ENCODE measurements at places on chromosomes 11 and 22.

GRCh38 chr22:23393721-23394320, 186.3 kb downstream of the IGLL1 start:
- no peak for DNase-seq

DNA sequence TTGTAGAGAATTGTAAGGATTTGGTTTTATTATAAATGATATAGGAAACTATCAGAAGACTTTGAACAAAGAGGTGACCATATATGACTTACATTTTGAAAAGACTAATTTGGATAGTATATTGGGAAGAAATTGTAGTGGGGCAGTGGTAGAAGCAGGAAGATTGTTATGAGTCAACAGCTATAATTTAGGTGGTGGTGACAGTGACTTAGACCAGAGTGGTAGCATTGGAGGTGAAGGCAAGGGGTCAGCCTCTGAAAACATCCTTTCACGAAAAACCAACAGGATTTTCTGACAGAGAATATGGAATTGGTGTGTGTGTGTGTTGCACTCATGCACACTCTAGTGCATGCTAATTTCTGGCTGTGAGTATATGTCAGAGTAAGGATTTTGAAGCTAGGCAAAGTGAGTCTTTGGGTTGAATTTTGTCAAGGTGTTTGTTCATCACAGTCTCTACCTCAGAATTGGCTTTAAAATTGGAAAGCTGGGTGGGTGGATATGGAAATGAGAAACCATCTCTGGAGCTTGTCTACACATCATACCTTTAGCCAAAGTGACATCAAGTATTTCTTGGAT, 8.2 kb upstream of the HBE1 start:
- no peak for DNase-seq

GRCh38 chr11:35487532-35488078, 37.8 kb downstream of the PAMR1 start:
- peak; percentile 13 for DNase-seq

DNA sequence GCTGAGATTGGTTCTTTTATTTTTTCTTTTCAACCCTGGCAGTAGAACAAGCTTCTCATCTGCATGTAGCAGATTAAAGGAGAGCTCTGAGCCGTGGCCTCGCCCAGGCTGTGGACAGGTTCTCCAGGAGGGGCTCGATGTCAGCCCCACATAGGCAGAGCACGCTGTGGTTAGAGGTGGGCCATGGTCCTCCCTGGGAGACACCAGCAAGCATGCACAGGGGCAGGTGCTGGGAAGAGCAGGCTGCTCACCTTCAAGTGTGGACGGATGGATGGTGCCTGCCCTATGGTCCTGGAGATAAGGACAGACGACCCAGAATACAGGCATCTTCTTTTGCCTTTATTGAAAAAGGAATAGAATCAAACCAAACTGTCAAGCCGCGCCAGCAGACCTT, 634.8 kb downstream of the BRD1 start:
- no peak for DNase-seq

- DNase-seq = no peak
These were observed 34.8 kb upstream of the EXPH5 start for GRCh38 chr11:108628326-108628725.

DNA sequence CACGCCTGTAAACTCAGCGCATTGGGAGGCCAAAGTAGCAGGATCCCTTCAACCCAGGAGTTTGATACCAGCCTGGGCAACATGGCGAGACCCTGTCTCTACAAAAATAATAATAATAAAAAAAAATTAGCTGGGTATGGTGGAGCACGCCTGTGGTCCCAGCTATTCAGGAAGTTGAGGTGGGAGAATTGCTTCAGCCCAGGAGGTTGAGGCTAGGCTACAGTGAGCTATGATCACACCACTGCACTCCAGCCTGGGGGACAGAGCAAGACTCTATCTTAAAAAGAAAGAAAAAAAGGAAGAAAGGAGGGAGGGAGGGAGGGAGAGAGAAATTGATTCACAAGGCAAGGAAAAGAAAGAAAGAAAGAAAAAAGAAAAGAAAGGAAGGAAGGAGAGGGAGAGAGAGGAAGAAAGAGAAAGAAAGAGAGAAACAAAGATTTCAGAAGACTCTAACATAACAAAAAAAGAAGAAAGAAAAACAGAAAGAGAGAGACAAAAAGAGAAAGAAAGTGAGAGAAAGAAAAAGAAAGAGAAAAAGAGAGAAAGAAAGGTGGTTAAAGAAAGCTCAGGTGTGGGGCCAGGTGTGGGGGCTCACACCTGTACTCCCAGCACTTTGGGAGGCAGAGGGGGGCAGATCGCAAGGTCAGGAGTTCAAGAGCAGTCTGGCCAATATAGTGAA, 37.3 kb upstream of the MYH9 start:
- no peak for DNase-seq

DNA sequence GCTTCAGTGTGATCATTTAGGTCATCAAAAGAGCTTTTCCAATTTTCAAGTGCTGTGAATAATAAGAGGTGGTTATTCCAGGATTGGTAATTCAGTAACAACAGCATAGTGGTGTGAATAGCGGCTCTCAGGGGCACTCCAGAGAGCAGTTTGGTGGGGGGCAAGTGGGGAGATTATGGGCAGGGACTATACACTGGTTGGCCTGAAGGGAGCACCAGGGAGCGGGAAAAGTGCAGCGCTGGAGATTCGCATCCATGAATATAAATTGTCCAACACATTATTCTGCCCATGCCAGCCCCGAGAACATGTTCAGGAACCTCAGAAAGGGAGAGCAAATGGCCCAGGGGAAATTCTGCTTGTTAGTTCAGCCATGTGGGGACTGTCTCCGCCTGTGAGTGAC, 37.9 kb downstream of the OR6Q1 start:
- no peak for DNase-seq

- DNase-seq = no peak
These were observed 3.0 kb downstream of the FBXO7 start for GRCh38 chr22:32477596-32477995.

DNA sequence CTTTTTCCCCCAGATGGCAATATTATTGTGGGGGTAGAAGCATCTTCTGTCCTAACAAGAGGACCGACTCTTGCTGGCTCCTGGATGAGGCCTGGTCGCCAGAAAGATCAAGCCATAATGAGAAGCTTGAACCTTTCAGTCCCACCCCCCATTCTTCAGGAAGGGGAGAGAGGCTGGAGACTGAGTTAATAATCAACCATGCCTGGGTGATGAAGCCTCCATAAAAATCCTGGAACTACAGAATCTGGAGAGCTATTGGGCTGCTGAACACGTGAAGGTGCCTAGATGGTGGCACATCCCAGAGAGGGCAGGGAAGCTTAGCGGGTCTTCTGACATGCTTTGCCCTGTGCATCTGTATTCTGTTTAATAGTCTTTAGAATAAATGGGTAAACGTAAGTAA, 16.3 kb downstream of the AP5B1 start:
- DNase-seq = no peak

DNA sequence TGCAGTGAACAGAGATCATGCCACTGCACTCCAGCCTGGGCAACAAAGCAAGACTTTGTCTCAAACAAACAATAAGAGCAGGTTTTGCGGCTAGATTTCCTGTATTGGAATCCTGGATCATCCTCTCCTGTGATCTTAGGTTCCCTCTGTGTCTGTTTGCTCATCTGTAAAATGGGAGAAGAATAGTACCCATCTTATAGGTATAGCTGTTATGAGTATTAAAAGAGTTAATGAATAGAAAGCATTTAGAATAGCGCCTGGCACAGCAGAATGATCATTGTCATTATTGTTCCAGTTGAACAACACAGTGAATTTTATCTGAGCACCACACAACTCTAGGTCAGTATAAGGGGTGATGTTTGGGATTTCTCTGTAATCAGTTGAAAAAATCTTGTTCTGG, 10.8 kb downstream of the MARK2 start:
- DNase-seq = no peak

DNA sequence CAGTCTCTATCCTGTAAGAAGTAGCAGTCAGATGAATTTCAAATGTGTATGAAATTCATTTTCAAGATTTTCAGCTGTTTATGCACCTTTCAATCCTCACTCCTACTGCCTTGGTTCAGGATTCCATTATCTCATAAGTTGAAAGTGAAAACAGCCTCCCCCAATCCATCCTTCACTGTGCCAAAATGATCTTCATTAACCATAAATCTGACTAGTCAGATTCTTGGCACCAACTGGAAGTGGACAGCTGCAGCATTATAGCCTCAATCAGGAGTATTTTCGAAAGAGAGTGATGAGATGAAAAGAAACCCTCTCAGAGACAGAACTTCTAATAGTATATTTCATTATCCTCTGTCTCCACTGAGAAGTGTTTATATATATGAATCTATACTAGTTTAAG, 365.3 kb upstream of the PDGFD start:
- DNase-seq = no peak

GRCh38 chr22:32535531-32536190, 61.0 kb downstream of the FBXO7 start:
- DNase-seq = no peak

DNA sequence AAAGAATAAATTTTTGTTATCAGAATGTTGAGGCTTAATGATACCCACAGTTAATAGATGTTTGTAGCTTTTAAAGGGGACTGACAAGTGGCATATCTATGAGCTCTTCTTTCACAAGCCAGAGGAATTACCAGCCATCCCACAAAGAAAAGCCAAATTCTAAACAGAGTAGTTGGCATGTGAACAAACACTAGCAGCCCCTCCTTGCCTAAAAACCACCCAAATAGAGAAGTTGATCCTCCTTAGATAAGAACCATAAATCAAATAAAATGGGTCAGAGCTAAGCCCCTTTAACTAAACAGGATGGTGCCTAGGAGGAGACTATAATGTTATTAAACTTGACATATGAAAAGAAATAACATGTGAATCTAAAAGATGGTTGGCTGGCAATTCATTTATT, 11.4 kb downstream of the LPXN start:
- DNase-seq = no peak

DNA sequence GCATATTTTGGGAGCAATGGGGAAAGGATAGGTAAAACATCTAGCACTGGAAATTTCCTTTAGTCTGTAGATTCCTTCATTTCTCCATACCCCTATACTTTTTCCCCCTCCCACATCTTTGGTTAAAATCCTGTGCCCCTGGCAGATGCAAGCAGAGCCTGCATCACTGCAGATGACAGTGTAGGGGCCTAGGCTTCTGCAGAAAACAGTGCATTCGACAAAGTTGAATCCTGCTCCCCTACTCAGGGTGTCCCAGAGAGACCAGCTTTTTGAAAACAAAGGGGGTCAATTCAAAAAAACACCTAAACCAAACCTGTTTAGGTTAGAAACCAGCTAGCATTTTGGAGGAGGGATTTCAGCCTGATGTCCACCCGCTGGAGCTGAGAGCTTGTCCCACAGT, 43.8 kb upstream of the BLID start:
- DNase-seq = no peak

GRCh38 chr22:24331468-24332440, 61.1 kb downstream of the SPECC1L start:
- DNase-seq = no peak

GRCh38 chr11:45933131-45933831, 10.8 kb downstream of the LARGE2 start:
- no peak for DNase-seq

- no peak for DNase-seq
These were observed 1.7 kb upstream of the MUC5B start for GRCh38 chr11:1220941-1221721.

DNA sequence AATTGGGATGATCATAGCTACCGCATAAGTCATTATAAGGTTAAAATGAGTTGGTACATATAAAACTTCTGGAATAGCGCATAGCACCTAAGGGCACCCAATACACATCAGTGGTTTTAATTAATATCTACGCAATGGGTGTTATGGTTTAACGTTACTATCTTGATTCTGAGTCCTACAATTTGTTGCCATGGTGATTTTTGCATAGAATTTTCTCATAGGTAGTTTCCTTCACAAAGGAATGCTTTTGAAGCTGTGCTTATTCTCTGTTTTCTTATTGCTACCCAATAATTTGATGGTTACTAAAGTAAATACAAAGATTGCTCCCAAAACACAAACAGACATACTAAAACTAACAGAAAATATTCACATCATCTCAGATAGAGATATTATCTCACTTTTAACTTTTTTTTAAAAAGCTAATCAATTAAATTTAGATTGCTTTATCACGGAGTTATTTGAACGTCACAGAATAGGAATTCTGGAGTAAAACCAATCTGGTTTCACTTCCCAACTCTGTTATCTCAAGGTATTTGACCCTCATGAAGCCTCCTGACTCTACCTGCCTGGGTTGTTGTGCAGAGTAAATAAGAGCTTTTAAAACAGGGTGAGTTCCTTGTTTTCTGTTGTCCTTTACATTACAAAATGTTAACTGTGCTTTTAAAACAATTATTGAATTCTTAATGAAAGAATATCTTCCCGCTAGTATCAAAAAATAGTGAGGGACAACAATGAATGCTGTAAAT, 635.5 kb upstream of the CCDC90B start:
- no peak for DNase-seq

GRCh38 chr22:30880847-30881246, 87.7 kb downstream of the MORC2 start:
- no peak for DNase-seq

DNA sequence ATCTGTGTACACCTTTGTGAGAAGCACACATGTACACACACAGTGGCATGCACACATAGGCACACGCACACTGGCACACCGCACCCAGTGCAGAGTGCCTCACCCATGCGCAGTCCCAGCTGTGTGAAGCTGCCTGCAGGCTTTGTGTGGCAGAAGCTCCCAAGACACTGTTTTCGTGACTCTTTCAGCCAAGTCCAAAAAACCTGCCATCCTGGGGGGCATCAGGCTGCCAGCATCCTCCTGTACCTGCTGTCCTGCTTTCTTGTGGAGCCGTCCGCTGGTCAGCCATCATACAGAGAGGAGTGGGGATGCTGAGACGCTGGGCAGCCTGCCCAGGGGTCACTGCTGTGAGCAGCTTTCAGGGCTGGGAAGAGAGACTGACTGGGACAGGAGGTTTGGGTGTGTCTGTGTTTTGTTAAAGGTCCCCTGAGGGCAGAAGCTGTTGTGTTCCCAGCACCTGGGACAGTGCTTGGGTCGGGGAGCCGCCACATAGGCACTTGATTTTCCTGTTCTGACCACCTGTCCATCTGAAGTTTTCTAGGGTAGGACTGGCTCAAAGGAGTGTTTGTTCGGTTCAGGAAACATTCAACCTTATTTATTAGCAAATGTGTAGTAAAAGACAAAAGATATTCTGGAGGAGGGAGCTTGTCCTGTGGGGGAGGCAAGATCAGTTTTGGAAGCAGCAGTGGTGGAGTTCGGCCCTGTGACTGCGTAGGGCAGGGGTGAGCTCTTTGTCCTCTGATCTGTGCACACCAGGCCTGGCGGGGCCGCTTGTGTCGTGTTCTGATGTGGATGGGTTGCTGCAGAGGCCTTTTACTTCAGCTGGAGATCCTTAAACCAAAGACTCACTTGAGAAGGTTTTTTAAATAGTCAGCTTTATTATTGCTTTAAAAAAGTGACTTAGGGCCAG, 29.7 kb downstream of the AP2A2 start:
- no peak for DNase-seq
